ENCODE measurements at places on chromosomes 6 and 20.
A peak's percentile ranks its signal among the peaks of the same experiment; 100 is the strongest.

- no peak for DNase-seq
Observed at GRCh38 chr20:11700831-11701230, 216.9 kb upstream of the BTBD3 start.

- peak; percentile 46 for DNase-seq
Observed at GRCh38 chr6:109478841-109479624, 4.0 kb downstream of the ZBTB24 start.

DNA sequence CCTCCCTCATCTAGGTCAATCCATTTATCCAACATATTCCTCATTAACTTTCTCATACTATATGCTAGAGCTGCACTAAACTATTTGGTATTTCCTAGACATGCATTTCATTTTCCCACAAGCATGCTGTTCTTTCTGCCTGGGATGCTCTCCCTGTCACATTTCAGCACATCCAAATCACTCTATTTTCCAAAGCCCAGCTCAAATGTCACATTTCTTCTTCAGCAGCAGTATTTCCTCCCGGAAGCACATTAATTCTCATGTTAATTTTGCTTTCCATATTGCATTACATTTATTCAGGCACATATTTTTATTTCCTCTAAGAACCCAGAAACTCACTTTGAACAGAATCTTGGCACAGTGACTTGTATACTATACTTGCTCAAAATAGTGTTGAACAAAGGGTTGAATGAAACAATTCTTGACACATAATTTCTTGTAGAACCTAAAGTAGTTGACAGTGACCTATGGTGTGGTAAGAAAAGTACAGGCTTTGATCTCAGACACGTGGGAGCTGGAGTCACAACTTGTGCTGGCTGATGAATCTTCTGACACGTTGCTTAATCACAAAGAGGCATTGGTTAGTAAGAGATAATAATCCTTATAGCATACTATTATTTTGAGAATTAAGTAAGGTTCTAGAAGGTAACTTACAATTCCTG lies 30.8 kb upstream of the CD2AP start:
- DNase-seq: no peak

DNA sequence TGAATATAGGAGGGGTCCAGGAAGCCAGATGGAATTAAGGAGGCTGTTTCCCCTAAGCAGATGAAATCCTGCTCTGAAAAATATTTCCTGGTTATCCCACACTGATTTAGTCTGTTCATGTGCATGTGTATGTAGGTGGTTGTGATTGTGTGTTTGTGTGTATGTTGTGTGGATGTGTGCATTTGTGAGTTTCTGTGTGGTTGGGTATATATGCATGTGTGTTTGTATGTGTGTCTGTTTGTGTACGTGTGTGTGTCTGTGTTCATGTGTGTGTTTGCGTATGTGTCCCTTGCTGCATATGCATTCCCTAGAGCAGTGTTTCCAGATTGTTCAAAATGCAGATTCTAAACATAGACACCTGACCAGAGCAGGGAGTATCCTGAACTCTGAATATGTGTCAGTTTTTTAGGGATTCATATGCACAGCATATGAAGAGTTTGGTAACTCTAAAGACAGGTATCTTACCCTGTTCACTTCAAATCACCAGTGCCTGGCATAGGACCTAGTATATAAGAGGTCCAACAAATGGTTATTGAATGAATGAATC lies 239.8 kb downstream of the MAFB start:
- no peak for DNase-seq

DNA sequence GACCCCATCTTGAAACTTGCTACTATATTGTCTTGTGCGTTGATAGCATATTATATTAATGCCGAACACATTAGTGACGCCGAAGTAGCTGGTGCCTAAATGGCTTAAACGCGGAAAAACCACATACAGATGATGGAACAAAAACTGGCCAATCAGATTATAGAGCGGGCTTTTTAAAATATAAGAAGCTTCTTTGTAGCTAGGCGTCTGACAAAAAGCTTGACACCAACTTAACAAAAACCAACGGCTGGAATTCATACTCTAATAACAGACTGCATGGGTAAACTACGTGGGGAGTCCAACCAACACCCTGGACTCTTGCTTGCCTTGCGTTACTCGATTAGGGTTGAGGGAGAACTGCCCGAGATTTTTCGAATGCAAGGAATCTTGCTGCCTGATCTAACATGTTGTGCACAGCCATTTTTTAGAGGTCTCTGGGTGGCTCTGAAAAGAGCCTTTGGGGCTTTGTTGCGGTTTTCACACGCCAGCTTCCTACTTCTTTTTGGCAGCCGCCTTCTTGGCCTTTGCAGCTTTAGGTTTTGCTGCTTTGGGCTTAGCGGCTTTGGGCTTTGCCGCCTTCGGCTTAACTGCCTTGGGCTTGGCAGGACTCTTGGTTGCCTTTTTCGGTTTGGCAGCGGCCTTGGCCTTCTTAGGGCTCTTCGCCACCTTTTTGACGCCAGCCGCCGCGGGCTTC lies 45.7 kb downstream of the OR2B2 start:
- peak; percentile 89 for DNase-seq

- DNase-seq: no peak
Observed at GRCh38 chr6:16061818-16062217, 67.1 kb upstream of the MYLIP start.

GRCh38 chr6:74259981-74260380 lies 564.0 kb downstream of the CD109 start:
- DNase-seq: no peak

GRCh38 chr6:7996538-7997111 lies 67.6 kb downstream of the BLOC1S5 start:
- DNase-seq: no peak

GRCh38 chr20:37274851-37275524 lies 13.4 kb upstream of the GHRH start:
- no peak for DNase-seq

DNA sequence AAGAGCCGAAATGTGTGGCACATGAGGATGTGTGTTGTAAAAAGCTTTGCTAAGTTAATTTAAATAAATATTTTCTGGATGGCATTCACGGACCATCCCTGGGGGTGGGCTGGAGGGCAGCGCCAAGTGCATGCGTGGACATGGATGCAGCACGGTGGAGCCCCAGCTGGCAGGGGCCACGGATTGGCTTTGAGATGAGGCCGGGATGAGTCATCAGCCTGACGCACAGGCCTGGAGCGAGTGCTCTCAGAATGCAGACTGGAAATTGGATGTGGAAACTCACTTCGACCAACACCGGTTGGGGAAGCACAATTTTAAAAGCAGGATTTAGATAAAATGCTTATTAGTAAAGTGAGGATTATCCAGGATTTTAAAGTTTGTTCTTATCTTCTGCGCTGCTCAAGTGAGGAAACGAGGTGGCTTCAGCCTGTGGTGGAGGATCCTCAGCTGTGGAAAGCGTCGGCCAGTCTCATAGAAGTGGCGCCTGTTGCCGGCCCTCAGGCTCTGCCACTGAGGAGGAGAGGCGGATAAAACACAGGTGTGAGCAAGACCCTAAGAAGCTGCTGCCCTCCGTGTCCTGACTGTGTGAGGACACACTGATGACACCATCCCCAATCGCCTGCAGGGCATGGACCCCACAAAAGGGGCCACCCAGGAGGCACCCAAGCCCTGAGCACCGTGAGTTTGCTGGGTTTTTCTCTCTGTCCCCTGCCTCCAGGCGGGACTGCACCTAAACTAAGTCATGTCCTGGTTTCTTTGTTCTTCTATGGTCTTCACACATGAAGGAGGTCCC lies 279.7 kb downstream of the CDH4 start:
- DNase-seq: no peak

- DNase-seq: no peak
Observed at GRCh38 chr6:72321788-72322187, 300.1 kb upstream of the KCNQ5 start.

Data from CD4-positive, alpha-beta T cell treated with Interferon alpha-2 for 1 hour (primary cell).